Stimulated activated CD4-positive, alpha-beta T cell treated with anti-CD3 and anti-CD28 coated beads, Interleukin-1b, Interleukin-23, amount 100 ng/mL, for 1 hour (primary cell): ENCODE measurements at places on chromosomes 11 and 22.

DNA sequence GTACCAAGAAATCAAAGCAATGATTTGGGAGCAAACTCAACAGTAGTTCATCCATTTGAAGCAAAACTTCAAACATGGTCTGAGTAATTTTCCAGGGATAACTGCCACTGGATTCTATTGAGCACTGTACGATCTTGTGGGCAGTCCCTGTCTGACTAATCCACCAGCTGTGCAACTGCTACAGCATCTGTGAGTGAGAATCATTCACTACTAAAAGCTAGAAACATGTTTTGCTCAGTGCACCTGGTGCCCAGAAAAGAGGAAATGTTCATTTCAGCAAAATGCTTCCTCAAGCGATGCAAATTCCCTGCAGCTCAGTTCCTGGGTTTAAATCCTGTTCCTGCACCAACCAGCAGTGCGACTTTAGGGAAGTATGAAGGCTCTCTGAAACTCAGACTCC lies 1077.9 kb downstream of the DLG2 start:
- DNase-seq, result no peak

- peak; percentile 15 for DNase-seq
These were observed at the start of gene PDE3B for GRCh38 chr11:14643697-14644225. PDE3B (plus strand) TSS chr11:14643804; CDS start chr11:14644076, 272 bp downstream.

DNA sequence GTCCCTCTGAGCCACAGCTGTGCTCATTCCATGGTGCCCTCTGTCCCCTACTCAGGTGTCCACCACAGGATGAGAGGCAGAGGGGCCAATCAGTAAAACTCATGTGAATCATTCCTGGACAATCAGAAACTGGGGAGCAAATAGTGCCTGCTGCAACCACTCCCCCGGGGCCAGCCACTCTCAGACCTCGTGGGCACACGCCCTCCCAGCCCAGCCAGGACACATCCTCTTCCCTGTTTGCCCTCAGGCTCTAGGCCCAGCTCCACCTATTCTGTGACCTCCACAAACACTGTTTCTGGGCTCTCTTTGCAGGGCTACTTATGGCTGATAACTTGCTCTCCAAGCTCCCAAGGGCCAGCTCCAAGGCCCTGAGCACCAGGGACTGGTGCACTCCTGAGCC lies 14.0 kb upstream of the KCTD14 start:
- no peak for DNase-seq

- no peak for DNase-seq
These were observed 76.4 kb downstream of the YAP1 start for GRCh38 chr11:102186551-102187191.

DNA sequence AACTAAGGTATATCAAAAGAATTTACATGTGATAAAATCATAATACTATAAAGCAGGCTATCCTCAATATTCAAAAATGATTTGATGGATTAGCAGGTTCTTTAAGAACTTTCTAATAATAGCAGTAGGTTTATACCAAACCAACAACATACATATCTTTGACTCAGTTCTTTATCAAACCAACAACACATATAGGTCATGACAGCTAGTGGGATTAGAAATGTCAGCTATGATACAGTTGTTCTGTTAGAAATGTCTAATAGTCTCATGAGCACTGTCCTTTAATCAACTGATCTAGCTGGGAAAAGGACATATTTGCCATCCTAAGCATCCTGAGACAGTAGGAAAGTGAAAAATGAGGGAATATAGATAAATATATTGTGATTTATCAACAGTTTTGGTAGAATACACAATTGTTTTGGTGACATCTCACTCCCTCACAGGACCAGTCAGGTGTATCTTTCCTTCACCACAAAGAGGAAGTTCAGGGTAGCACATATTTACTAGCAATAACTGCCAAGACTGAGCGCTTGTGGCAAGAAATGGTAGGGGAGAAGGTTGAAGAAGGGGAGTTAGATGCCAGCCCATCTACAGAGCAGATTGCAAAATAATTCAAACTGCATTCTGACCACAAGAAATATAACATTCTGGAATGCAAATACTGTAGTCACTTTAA lies 90.8 kb upstream of the APOA1 start:
- DNase-seq, result no peak

GRCh38 chr11:75939992-75940391 lies 125.0 kb downstream of the UVRAG start:
- DNase-seq, result no peak

DNA sequence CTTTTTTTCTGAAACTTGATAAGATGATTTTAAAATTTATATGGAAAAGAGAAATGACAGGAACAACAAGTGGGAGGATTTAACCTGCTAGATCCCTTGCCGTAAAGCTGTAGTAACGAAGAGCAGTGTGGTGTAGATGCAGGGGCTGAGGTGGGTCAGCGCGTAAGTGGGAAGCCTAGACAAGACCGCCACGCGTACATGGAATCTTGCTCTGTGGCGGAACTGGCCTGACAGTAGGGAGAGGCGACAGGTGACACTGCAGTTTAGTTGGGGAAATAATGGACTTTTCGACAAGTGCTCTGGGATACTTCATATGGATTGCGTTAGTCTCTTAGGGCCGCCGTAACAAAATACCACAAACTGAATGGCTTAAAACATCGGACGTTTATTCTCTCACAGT lies 28.8 kb downstream of the TNRC6B start:
- no peak for DNase-seq

GRCh38 chr11:117638911-117639543 lies 158.0 kb downstream of the DSCAML1 start:
- no peak for DNase-seq

GRCh38 chr11:66084821-66085475 lies 14.9 kb downstream of the PACS1 start:
- DNase-seq, result no peak

DNA sequence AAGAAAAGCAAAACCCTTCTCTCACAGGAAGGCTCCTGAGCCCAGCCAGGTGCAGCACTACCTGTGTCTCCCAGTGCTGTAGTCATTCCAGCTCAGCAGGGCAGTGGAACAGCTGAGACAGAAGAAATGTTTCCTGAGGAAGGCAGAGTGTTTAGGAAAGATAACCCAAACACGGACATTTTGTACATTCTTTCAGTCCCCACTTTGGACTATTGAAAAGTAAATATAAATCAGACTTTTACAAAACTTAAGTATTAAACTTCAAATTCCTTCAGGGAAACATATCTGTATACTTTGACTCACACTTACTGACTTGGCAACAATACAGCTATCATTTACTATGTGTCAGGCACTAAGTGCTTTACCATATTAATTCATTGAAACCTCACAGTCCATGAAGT lies 40.4 kb downstream of the RRAS2 start:
- DNase-seq, result no peak

DNA sequence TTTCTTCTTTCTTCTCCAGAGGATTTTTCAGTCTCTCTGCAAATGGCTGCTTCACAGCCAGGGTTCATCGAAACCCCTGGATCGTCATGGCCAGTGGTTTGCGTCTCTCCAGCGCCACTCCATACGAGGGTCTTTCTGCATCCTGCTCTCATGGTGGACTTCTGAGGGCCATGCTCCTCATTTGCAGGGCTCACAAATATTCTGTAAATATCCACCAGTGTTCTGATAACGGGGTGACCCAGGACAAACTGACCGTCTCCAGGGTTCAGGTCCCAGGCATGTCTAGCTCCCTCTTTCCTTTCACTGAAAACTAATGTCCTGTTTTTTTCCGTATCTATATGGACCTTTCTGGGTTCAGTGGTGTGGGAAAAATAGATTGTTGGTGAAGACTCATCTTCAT lies 15.7 kb upstream of the VPREB1 start:
- DNase-seq, result no peak

DNA sequence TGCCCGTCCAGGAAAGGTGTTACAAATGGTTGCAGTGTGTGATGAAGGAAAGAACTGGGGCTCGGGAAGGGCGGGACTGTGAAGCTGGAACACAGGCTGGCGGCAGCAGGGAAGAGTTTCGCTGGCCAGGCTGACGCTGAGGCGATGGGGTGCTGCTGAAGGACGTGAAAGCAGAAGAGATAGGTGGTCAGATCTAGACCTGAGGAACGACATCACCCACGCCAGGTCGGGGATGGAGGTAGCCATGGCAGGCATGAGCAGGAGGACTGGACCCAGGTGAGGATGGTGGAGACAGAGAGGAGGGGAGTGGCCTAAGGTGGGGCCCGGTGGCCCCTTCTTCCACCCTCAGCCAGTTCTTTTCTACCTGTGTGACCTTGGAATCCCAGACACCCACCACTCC lies 9.1 kb downstream of the CDC42EP2 start:
- no peak for DNase-seq

DNA sequence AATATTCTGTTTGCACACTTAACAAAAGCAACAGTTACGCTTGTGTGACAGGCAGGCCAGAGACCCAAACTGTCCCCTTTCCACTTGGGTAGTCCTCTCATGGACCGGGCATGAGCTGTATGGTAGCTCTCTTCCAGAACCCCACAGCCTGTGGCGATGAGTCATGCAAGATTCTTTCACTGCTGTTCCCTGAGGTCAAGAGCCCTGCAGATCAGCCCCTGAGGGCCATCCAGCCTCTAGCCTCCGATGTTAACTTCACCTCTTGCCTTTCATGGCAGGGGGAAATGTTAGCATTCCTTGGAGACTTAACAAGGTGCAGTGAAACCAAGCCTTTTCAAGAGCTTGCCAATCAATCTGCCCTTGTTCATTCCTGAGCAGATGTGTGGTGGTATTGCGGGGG lies 63.2 kb upstream of the DEUP1 start:
- DNase-seq, result no peak
